NCI-H1930 (cell line): ENCODE measurements at places on chromosomes 2 and 18.

- no peak for DNase-seq
These were observed 82.3 kb downstream of the NDUFA10 start for GRCh38 chr2:239942871-239943311.

- DNase-seq: no peak
These were observed 205.1 kb downstream of the BABAM2 start for GRCh38 chr2:28095622-28096021.

DNA sequence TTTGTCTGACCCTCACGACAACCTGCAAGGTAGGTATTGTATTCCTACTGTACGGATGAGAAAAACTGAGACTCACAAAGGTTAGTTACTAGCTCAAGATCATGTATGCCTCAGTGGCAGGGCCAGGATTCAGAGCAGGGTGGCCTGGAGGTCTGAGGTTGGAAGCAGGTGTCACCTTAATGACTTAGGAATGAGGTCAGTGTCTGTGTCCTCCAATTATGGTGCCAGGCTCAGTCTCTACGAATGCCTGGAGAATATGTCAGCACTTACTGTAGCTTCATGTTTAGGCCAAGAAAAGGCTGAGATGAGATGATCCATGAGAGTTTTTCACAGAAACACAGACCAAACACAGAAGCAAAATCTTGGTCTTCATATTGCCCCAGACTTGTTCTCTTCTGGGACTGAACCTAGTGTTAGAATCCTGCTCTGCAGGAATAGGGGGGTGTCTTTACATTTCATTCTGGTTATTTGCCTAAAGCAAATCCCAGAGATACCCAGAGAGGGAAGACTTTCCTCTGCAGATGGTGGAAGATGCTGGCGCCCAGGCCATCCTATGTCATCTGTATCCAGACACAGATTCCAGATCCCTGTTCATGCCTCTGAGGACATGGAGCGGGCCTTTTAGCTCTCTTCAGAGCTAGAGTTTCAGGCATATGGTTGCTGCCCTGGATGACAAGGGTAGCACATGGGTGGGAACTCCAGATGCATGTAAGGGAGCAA lies 16.3 kb upstream of the RAB10 start:
- DNase-seq: no peak

DNA sequence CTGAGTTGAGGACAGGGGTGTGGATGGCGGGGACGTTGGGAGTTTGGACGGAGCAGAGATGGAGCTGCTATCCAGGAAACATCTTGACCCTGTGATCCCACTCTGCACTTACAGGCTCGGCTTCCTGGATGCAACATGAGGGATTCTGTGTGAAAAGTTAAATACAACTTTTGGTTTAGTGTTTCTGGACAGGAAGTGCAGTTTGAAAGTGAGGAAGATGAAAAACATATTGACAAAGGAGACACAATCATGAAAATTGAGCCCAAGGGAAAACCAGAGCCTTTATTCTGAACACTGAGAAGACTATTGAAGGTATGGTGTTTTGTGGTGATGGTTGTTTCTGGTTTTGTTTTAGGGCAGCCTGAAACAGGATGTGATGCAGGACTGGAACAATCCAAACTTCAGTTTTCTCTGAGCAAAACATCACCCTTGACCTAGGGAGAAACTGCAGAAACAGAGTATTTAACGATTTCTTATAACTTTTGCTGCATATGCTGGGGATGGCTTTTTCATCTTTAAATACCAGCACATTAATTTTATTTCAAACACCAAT lies 76.5 kb upstream of the RFX8 start:
- DNase-seq: no peak

- no peak for DNase-seq
These were observed at the start of gene CTLA4 for GRCh38 chr2:203867561-203868200. TSS of gene CTLA4 (plus strand) at chr2:203867771. CDS start at chr2:203867943, 172 bp downstream.

GRCh38 chr2:43946685-43947084 lies 49.1 kb downstream of the LRPPRC start:
- DNase-seq: no peak

DNA sequence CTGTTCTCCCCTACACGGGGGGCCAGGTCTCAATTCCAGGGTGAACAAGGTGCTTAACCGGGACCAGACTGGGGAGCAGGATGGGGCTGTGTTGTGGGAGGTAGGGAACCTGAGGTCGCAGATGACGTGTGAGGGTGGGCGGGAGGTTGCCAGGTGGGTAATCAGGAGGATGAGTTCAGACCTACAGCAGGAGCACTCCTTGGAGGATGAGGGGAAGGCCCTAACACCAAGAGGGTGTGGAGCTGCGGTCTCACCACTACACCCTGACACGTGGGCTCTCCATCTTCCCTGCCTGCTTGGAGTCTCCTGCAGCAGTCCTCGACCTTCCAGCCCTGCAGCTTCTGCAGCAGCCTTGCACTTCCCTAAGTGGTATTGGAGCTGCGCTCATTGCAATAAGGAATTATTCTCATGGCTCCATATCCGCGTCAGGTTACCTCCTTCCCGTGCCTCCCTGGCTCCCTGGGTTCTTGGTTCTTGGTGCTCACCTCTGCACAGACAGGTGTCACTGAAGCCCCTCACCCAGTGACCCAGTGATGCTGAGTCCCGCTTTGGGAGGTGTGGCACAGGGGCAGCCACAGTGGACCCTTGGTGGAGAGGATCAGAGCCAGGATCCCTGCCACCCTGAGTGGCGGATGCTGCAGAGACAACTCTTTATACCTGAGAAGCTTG lies 15.5 kb downstream of the SH3BP4 start:
- no peak for DNase-seq

- DNase-seq: no peak
These were observed 4.1 kb downstream of the ITGA6 start for GRCh38 chr2:172431463-172431862.

DNA sequence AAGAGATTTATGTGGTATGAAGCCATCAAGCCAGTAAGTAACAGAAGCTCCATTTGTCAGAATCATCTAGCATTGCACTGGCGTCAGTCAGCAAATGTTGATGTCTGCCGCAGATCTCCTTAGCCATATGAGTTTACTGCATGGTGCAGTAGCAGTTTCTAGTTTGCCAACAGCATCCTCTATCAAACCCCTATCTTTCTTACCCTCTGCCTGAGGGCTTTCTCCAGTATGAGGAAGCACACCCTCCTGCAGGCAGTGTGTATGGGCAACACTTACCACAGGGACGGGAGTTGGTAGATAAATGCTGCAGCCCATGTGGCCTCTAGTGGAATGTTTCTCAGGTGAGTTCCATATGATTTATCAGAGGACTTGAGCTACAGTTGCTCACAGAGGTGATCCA lies 63.7 kb downstream of the EFEMP1 start:
- no peak for DNase-seq

GRCh38 chr2:45986509-45986908 lies 310.7 kb upstream of the EPAS1 start:
- DNase-seq: no peak

- no peak for DNase-seq
These were observed 56.0 kb downstream of the UBE2E3 start for GRCh38 chr2:181036445-181036844.

GRCh38 chr2:205040323-205040722 lies 495.0 kb downstream of the PARD3B start:
- DNase-seq: no peak

DNA sequence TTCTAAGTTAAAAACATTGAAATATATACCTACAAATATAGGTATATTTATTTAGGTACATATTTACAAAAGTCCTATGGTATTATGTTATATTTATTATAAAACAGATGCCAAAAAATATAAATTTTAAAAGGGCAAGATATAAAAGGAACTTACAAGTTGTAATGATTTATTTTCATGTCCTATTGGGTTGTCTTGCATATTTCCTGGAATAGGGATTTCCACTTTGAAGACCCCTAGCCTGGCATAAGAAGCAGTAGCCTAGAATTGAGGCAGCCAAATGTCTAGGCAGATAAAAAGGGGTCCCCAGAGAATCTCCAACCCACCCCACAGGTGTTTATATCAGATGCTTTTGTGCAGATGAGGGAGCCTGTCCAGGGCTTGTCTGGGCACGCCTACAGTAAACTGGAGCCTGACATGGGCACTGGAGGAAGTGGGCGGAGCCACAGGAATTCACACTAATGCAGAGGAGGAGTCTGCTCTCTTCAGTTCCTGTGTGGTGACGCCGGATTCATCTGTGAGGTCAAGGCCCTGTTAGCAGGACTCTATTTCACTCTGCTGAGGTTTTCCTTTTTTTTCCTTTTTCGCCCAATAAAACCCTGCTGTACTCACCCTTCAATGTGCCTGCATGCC lies 1088.9 kb upstream of the PIK3C3 start:
- no peak for DNase-seq

- no peak for DNase-seq
These were observed 95.2 kb downstream of the NAB1 start for GRCh38 chr2:190744041-190744440.

DNA sequence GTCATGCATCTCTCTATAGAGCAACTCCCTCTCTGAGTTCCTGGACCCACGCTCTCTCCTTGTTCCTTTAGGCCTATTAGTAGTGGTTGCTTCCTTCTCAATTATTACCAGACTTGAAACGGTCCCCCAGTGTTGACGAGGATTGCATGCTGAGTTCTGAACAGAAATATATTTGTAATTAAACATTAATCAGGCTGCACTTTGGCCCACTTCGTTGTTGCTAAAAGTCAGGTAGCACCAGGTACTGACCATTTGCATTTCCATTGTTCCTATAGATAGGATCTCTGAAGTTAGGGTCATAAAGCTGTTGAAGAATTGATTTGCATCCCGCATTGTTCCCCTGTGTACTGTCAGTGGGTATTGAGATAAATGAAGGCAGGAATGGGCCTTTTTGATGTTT lies 36.9 kb upstream of the TTR start:
- no peak for DNase-seq
